ENCODE measurements at places on chromosomes 2 and 18.

GRCh38 chr2:80288576-80288975 is 16.0 kb downstream of the LRRTM1 start:
- no peak for ATAC-seq

- peak; percentile 84 for ATAC-seq
These were observed 53.5 kb downstream of the SLC4A1AP start for GRCh38 chr2:27717070-27717795.

DNA sequence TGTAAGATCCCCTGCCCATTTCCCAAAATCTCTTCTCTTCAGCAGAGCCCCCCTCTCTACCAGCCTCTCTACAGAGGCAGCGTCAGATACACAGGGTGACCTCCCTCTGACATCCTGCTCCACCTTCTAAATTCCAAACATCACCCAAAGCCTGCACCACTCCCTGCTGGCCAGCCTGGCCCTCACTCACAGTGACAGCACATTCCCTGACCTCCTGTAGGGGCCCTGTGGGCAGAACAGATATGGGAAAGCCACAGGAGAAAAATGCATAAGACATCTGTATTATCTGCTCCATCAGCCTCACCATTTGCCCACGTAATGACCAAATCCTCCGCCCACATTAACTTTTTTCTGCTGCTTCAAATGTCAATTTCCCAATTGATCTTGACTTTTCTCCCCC is 40.6 kb downstream of the TRABD2A start:
- ATAC-seq, result no peak

DNA sequence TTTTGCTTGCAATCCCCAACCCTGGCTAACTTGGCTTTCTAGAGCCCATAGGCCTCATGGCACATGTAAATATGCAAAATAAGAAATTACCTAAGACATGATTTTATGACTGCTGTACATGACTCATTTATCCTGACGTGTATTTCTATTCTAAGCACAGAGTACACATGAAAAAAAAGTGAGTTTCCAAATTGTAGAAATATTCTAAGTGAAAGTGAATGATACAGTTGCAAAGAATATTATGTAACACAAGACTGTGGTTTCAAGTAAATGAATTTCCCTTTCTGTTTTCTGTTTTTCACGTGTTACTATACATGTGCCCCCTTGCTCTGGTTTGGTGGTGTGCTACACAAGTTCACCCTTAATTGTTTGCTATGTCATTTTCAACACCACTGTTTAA is 162.4 kb downstream of the LRP1B start:
- peak; percentile 69 for ATAC-seq

Measured in esophagus mucosa (tissue), 1 donor.